ENCODE measurements at places on chromosomes 4 and X.

DNA sequence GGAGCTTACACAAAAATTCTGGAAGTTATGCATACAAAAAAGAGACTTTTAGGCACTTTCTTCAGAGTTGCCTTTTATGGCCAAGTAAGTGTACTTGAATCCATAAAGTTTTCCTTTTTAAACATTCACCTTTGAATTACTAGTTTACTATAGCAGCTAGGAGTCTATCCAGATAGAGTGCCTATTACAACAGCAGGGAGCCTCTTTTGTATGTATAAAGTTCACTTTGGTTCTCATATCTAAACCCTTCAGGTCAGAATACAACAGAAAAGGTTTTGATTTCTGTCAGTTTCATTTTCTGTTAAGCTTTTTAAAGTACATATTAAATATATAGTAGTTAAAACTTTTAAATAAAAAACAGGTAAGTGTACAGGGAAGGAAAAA, 51.4 kb upstream of the IL13RA1 start:
- no peak for DNase-seq

DNA sequence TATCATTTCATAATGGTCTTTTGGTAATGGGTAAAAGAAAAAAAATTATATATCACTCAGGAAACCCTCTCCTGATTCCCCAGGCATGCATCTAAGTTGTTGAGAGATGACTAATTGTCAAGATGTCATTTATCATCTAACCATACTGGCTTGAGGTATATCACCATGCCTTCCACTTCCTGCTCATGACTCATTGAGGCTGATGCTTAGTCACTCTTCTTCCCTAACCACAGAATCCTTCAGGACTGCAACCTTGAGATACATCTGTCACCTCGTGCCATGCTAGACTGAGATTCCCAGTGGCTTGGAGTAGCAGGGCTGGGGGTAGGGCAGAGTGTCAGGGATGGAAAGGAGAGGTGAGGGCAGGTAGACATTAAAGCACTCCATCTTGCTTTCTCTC, 782.5 kb upstream of the INTU start:
- no peak for DNase-seq

DNA sequence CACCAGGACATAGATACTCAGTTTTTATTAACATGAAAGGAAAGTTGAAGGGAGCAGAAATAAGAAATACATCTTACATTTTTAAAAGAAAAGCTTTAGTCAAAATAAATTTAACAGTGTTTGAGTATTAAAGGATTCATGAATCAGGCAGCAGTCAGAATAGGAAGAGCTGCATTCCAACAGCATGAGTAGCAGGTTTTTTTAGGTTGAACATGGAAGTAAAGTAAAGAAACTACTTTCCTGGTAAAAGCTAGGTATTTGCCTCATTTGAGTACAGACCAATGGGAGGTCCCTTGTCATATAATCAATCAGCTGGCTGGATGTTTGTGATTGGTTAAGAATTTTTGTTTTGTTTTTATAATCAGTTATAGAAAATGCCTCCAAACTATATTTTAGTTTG, 645.9 kb upstream of the INTU start:
- DNase-seq, result no peak

- DNase-seq, result no peak
These were observed 16.9 kb downstream of the CD99 start for GRCh38 chrX:2708021-2708420.
